ENCODE measurements at places on chromosomes 3 and 15.

DNA sequence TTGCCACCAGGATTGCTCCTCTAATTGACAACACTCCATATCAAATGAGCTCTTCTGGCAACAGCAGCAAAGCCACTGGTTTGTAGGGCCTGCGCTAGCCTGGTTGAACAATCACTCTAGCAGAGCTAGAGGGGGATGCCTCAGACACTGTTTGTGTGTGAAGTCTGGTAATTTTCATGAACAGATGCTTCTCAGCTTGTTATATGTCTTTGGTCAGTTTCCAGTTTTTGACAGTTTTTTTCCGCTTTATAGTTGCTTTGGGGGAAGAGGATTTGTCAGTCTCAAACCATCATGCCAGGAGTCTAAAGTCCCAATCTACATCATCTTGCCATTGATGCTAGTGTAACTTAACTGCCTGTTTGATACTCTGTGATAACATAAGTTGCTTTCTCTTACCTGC lies 136.0 kb downstream of the HCN4 start:
- no peak for DNase-seq

DNA sequence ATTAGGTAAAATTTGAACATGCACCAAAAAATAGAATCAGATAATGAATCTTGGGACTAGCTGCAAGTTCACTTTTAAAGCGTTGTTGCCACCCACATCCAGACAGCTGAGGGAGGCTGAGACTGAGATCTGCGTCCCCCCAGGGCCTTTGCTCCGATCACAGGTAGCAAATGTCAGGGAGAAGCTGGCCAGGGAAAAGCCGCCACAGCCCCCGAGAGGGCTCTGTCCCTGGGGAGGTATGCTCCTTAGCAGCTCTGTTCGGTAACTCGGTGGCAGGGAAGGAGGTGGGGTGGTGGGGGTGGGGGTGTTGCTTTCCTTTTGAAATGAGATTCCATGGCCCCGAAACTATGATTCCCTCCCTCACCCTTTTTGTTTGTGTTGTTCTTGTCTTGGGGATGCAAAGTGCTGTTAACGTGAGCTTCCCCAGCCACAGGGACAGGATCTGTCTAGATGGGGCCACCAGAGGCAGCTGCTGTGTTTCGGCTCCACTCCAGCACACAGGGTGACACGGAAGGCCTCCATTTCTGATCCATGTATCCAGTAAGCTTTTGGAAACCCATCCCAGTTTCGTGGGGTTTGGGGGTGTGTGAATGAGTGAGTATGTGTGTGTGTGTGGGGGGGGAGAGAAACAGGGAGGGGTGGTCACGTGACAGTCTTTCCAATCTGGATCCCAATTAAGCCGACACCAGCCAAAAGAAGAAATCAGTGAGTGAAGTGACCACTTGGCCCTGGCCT lies 1.1 kb upstream of the MINAR1 start:
- DNase-seq: no peak

GRCh38 chr3:38738630-38739395 lies 77.2 kb downstream of the SCN10A start:
- DNase-seq: peak; percentile 32

DNA sequence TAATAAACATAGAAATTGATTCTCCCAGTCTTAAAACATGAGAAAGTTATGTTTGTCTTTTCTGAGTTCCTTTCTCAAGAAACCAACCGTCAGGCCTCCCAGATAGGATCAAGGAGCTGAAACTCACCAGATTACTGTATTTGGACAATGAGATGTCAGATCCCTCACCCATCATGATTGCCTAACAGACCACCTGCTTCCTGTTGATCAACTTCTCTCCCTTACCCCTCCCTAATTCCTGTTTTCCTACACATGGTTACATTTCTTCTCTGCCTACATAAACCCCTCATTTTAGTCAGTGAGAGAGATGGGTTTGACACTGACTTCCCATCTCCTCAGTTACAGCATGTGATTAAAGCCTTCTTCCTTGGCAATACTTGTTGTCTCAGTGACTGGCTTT lies 917.5 kb downstream of the FHIT start:
- no peak for DNase-seq

DNA sequence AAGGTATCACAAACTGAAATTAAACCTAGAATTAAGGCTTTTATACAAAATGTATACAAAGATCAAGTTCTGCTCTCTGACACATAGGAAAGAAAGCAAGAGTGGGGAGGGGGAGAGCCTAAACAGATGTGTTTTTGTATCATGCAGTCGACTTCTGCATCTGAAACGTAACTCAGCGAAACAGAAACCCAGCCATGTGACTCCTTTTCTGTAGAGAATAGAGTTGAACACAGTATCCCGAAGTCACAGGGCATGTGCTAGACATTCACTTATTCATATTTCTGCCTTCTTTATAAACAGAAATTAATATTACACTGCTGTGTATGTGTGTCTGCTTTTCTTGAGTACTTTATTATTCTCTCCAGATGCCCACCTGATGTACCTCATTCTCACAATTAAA lies 121.0 kb downstream of the PDZRN3 start:
- no peak for DNase-seq

GRCh38 chr3:195164573-195165264 lies 106.2 kb downstream of the XXYLT1 start:
- DNase-seq: no peak

DNA sequence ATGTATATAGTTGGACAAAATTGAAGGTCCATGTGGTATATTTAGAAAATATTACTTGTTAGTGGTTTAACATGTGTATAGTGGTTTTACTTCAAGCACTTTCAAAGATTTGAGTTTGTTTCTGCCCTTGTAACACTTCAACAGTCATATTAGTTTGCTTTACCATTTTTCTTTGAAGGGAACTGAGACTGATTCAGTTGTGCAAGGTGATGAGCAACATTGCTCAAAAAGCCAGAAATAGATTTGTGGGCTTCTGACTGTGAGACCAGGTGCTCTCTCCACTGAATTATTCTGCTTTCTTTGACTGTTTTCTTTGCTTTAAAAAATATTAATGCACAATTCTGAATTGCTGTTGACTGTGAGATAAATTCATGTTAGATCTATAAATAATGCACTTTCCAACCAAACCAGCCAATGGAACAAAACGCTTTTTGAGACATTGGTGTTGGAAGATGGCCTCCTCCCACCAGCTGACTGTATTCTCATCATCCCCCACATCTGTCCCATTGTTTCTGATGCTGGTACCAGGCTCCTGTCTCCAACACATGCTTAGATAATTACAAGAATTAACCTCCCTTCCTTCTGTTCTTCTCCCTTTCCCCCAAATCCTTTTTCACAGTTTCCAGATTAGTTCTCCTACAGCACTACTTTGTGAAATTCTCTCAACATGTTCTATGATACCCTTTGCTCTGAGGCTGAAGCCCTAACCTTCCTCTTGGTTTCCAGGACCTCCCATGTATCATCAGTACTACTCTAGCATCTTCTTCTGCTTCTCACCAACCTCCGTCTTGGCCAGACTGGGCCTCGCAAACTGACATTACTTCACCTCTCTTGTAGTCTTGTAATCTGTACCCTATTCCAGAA lies 27.9 kb downstream of the PLCL2 start:
- DNase-seq: no peak

GRCh38 chr3:48595526-48596121 lies 495 bp upstream of the COL7A1 start:
- peak; percentile 98 for DNase-seq

DNA sequence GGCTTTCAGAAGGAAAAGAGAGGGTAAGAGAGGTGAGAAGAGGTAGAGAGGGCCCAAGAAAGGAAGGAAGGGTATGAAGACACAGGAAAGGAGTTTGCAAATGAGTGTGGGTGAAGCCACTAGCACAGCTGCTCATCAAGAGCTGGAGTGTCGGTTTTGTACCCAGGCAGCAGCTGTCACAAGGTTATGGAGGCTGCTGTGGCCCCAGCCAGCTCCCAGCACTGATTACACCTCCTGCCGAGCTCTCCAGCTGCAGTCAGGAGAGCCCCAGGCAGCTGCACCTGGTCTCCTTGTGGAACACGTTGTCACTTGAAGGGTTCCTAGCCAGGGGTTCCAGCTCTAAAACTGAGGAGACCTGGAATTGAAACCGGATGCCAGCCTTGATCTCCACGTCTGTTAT lies 60.4 kb upstream of the CHD2 start:
- no peak for DNase-seq

- peak; percentile 58 for DNase-seq
Measured at GRCh38 chr3:185813691-185814215, 11.1 kb downstream of the IGF2BP2 start.

DNA sequence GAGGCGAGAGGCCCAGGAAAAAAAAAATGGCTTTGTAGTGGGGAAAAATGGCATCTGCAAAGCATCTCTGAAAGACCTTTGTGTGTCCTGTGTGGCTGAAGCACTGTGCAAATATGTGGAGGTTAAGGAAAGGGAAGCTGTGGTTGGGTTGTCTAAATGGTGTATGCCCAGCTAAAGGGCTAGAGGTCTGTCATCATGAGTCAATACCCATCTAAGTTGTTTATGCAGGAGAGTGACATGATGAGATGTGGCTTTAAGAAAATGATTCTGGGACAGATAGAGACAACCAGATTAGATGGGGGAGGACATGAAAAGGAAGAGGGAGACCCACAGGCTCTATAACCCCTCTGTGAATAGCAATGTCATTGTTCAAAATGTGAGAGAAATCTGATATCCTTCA lies 280.7 kb downstream of the MFSD1 start:
- peak; percentile 75 for DNase-seq

DNA sequence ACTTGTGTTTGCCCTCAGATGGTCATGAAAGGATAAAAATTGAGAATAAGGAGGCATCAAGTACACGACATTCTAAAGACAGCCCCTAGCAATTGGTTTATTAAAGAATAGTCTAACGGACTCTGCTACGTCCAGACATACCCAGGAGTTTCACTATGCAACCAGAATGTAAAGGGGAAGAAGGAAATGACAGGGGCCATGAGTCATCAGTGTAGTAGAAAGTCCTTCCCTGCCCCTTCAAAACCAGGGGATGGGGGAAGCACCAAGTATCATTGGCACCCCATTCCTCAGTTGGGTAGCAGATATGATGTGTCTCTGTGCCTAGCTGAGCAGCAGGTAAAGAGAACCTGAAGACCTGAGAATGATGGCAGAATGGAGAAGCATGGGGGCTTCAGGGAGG lies 367.4 kb downstream of the IL20RB start:
- no peak for DNase-seq

DNA sequence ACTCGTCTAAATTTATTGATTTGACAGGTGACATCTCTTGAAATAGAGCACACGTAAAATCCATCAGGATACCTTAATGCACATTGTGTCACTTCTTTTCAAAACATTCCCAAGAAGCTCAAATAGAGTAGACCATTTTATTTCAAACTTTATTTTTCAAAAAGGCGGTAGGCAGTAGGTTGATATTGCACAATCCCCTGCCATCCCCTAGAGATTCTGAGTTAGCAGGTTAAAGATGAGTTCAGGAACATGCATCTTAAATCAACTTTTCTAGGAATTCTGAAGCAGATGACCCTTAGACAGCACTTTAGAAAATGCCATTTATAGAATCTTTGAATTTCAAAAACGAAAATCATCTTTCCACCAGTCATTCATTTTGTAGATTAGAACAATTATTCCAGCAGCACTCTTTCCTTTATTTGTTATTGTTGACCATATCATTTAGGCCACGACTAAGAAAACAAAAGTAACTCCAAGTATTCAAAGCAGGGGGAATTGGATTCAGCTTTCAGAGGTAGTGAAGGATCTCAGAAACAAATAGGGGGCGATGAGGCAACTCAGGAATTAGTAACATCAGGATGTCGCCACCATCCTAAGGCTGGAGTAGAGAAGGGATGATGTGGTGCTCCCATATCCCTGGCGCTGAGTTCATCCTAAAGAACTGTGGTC lies 198.2 kb upstream of the MCTP2 start:
- no peak for DNase-seq

DNA sequence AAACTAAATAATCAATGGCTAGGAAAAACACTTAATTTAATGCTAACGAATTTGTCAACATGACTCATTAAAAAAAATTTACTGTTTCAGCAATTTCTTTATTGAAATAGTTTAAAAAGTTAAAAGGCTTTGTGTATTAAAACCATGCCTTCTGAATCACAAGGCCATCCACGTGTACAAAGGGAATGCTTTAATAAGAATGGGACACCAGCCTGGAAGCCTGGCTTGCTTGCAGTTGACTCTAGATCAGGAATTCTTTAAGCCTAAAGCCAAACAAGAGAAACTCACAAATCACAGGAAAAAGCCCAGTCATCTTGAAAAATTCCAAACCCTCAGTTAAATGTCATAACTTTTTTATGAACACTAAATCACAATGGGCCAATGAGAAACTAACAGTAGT lies 137.6 kb downstream of the PEAK1 start:
- DNase-seq: no peak

- no peak for DNase-seq
Measured at GRCh38 chr15:82039871-82040270, 5.9 kb downstream of the MEX3B start.

DNA sequence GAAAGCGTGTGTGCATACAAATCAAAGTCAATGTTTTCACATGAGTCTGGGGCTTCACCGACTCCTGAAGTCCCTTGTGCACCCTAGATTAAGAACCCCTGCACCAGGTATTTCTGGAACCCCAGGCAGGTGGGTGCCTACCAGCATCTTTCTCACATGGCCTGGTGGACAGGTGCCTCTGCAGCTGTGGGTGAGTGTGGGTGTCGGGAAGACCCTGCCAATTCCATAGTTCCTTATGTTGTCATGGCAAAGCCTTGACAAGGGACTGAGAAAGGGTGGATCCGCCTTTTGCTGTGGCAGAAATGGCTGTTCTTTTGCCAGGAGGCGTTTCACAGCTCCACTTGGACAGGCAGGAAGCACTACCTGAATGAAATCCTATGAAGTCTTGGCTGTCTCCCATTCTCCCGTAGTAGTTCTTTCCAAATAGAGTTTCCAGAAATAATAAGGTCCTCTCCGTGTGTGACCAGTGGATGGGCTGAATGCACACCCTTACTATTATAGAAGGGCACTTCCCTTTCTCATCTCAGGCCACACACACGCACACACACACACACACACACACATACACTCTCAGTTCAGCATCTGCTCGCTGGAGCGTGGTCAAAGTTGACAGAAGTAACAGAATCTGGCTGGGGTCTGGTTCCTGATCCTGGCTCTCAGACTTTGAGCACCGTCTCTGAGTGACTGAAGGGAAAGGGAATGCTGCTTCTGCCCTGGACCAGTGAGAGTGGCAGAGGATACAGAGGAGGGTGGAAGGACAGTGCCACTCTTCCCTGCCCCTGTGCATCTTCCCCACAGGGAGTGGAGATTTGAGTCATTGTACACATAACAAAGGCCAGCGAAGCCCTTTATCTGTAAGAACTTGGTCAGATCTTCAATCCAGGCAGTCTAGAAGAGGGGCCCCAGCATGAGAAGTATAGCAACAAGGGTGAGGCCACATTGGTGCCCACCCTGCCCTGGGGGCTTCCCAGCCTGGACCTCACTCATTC lies 38.7 kb downstream of the PDIA5 start:
- no peak for DNase-seq

DNA sequence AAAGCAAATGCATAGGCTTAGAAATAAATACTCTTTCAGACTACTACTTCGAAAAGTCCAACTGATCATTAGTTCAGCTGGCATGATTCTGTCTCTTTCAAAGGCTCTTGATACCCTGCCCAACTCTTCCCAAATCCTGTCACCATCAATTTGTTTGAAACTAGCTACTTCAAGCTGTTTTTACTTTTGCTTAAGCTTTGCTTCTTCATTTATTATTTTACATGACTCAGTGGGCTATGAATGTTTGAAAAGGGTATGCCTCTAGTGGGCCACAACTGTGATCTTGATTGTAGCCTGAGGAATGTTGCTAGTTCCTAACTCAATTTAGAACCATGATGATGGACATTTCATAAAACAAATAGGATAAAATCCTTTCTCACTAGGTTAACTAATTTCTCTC lies 340.8 kb downstream of the NAALADL2 start:
- DNase-seq: no peak

- no peak for DNase-seq
Measured at GRCh38 chr15:36291501-36291900, 287.9 kb upstream of the CDIN1 start.

GRCh38 chr3:34056181-34056910 lies 257.9 kb downstream of the PDCD6IP start:
- DNase-seq: no peak

Data from mammary epithelial cell (primary cell).